Fibroblast of skin of right quadriceps (primary cell): ENCODE measurements at places on chromosomes 16 and 17.

DNA sequence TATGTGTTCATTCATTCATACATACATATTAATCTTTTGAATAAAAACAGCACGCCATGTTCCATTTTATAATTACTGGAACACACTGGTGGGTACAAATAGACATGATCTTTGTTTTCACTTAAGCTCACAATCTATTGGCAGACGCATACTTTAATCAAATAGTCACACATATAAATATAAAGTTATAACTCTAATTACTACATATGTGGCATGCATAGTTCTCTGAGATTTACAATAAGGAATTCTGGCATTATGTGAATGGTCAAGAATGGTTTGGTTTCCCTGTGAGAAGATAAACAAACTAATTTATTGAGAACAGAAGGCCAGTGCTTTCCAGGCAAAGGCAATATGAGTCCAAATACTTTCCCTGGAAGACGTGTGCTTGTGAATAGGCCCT is 576.2 kb downstream of the CDH8 start:
- no peak for DNase-seq

- no peak for DNase-seq
Measured at GRCh38 chr17:18950346-18950745, 1.6 kb upstream of the SLC5A10 start.

DNA sequence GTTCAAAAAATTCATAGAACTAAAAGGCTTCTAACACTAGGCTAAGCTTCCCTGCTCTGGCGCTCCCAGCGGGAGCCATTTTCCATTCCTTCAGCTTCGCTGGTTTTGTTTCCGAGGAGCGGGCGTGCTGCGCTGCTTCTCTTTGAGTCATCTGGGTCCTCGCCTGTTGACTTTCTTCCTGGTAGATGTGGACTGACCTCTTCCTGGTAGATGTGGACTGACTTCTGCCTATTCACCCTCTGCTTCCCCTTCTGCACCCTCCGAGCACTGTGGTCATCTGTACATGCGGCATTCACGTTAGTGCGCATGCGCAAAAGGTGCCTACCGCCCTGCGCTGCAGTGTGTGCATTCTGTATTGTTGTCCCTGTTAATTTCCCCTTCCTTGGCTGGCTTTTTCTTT is 40.8 kb upstream of the SEC14L1 start:
- no peak for DNase-seq

DNA sequence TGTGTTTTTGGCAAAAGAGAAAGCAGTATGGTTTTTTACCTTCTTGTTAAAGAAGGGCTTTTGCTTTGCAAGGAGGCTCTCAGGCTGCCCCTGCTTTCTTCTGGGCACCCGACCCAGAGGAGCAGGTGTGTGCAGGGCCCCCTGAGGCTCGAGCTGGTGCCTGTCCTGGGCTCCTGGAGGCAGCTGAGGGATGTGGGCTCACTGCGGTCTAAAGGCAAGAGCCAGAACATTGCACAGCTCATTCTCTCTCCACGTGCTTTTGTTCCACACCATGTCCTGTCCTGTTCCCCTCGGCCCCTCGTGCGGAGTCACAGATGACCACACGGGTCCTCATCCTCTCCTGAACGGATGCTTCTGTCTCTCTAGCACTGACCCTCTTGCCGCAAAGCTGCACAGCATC is 36.7 kb upstream of the CAPN15 start:
- no peak for DNase-seq

GRCh38 chr17:72775237-72775636 is 317.3 kb downstream of the SLC39A11 start:
- no peak for DNase-seq

GRCh38 chr16:53219795-53220454 is 165.1 kb downstream of the CHD9 start:
- peak; percentile 13 for DNase-seq
